ENCODE measurements at places on chromosomes 12 and 14.

DNA sequence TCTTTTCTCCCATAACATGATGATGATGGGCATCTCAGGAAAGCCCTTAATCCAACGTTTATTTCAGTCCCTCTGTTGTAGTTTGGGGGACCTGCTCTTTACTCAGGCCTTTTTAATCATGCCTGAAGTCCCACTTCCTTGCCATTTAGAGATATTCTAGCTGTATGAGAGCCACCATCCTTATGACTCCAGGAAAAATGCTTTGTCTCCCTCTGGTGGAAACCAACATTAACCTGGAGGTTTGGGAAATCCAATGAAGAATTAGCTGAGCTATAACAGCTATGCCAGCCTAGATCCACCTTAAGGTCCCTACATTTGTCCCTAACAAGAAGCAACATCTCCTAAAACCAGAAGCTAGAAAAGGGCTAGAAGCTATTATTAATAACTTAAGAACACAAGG, 1399.1 kb downstream of the LRFN5 start:
- no peak for DNase-seq

DNA sequence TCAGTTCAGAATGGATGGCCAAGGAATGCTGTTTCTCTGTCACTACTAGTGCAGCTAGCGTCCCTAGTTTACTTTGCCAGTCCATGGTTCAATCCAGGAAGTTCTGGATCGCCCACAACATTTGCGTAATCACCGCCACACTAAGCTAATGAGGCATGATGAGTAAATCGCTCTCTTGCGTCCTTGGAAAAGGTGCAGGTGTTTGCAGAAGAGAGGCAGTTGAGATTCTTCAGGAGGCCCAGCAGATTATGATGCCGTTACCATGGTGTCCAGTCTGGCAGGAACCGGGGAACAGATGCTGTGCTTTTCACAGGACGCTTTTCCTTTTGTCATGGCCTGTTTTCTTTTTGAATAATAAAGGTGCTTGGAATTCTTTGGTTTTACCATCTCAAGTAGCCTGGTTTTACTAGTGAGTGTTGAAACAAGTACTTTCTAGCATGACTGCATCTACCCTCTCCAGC, 9.0 kb downstream of the TPH2 start:
- DNase-seq: no peak

GRCh38 chr12:82174936-82175335, 183.3 kb downstream of the CCDC59 start:
- DNase-seq: no peak

DNA sequence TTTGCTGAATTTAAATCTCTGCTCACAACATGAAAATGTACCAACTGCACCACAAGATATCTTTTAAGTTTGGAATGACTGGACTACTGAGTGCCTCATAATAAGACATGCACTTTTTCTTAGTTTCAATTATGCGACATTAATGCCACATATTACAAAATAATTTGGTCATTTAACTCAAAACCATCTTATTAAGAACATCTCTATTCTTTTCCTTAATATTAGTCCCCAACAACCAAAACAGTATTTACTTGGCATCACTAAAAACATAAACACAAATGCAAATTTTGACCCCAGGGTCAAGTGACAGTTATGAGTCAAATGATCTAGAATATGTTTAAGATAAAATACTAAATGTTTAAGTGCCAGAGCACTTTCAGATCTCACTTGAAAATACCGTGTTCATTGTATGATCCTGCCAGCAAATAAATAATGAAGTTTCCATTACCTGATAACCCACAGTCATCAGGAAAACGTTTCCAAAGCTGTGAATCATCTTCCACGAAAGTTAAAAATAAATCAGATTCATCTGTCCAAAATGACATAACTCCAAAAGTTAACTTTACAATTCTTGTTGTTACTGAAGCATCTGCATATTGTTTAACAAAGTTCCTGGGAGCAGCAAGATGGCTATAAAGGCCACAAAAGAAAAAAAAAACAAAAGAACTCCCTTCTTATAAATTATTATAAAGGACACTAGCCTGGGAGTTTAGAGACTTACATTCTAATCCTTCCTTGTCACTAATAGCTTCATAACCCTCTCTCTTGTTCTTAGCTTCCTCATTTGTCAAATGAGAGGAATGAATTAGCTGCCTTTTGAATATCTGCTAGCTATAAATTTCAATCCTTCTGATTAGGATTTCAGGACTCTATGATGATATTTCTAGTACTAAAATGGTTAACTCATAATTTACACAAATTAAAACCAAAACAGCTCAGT, 30.5 kb upstream of the AP4S1 start:
- peak; percentile 31 for DNase-seq

DNA sequence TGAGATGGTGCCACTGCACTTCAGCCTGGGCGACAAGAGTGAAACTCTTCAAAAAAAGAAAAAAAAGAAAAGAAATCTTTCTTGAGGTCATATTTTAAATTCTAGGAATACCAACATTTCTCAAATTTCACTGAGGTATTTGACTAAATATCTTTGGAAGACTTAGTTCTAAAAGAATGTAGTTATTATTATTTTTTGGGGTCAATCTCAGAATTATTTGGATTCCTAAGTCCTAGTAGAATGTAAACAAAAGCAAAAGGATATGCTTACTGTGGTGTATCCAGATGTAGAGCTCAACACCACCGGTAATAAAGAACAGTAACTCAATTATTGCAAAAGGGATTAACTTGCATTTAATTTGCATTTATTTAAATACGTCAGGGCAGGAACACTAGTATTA, 25.0 kb downstream of the PRICKLE1 start:
- peak; percentile 77 for DNase-seq

GRCh38 chr14:50001999-50002925, 109.4 kb downstream of the ARF6 start:
- DNase-seq: no peak

DNA sequence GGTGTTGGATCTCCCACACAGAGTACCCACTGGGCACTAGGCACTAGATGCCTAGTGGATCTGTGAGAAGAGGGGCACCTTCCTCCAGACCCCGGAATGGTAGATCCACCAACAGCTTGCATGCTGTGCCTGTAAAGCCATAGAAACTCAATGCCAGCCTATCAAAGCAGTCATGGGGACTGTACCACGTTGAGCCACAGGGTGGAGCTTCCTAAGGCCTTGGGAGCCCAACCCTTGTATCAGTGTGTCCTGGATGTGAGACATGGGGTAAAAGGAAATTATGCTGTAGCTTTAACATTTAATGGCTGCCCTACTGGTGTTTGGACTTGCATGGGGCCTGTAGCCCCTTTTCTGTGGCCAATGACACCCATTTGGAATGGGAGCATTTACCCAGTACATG, 1024.9 kb downstream of the TMEM121 start:
- no peak for DNase-seq

- peak; percentile 58 for DNase-seq
Measured at GRCh38 chr12:2259369-2259768, 206.6 kb downstream of the CACNA1C start.

GRCh38 chr12:38465020-38465419, 148.4 kb downstream of the ALG10B start:
- no peak for DNase-seq

DNA sequence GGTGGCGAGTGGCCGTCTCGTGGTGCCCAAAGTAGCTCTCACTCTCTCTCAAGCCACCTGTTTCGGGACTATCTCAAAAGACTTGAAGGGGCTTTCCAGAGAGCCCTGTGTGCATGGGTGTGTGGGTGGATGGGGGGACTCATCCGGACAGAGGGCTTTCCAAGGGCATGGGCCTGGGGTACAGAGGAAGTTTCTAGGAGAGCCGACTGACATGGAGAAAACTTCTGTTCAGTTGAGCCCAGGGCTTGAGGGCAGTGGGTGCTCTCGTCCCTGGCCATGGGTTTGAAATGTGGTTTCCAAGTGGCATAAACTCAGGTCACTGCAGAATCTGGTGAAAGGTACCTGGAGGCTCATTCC, 47.4 kb upstream of the MEG3 start:
- DNase-seq: no peak

DNA sequence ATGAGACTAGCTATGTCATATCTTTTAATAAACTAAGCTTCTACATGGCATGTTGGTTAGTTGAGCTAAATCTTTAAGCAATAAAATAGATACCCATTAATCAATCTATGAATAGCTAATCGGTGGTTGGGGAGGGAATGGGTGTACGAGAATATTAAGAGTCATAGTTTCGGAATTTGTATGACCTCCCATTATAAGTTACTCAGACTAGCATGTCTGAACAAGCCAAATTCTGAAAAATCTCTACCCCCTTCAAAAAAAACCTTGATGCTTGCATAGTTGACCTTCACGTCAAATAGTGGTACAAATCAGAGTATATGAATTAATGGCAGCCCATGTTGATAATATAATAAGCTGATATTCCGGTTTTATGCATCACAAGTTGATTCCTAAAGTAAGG, 60.0 kb downstream of the PLEKHG7 start:
- DNase-seq: no peak

DNA sequence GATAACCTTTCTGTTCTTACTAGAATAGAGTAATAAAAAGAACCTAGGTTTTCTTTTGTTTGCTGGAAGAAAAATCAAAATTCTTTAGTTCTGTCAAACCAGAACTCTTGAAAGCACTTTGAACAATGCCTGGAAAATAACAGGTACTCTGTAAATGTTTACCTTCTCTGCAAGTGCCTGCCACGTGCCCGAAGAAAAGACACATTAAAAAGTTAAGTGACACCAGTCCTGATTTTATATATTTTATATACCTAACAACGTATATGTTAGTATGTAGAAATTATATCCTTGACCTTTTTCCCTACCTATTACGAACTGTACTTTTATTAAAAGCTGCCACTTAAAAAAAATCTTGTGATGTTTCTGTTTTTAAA, 976 bp downstream of the THAP2 start:
- DNase-seq: no peak

DNA sequence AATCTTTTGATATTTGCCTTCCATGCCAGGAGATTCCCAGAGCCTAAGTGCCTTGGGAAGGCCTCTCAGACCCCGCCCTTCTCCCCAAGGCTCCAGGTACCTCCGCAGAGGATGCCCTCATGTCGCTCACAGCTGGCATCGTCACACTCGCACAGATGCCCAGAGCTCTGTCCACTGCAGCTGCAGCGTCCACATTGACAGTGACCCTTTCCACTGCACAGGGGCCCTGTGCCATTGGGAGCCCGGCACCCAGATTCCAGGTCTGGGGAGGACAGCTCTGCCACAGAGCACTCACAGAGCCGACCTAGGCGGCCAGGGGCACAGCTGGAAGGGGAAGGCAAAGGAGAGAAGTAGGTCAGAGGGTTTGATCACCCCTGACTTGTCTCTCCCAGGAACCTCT, 12.3 kb upstream of the CSAD start:
- no peak for DNase-seq

DNA sequence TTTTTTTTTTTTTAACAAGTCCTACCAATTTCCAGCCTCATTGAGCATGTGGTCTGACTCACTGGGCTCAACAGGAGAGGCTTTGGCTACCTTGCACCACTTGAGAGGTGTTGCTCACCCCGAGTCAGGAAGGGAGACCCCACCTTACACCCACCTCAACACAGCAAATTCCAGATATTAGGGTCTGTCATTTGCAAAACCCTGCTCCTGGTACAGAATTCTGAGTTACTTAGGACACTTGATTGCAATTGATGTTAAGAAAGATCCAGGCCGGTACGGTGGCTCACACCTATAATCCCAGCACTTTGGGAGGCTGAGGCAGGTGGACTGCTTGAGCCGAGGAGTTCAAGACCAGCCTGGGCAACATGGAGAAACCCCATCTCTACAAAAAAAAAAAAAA, 14.1 kb downstream of the DGLUCY start:
- no peak for DNase-seq

DNA sequence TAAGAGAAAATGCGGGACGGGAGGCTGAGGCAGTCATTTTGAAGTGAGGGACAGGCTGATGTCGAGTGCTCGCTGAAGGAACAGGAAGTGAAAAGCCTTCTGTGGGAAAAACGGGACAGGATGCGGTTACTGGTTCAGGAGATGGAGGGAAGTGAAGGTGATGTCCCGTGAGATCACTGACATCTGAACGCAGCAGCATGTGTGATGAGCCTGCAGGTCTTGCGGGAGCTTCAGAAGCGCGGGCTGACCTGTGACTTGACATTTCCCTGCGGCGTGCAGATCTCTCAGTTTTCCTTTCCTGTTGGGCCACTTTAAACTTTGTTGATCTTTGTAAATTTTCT, 77.8 kb downstream of the DDX51 start:
- no peak for DNase-seq

DNA sequence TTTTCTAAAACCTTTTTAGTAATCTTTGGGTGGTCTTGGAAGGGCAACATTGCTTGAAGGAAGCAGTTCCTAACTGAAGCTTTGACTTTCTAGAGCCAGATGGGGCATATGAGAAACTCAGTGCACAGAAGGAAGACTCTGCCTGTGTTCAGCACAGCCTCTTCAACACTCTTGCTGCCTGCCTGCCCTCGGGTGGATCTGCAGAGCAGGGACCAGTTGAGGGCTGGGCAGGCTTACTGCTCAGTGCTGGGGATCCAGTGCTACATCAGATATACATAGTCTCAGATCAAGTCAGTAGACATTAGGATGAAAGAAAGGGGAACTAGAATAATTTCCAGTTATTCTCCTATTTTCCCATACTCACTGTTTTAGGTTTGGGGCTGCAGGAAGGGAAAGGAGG, 29.5 kb upstream of the TMX1 start:
- DNase-seq: no peak

GRCh38 chr12:1926251-1926657, 7.8 kb upstream of the CACNA2D4 start:
- no peak for DNase-seq

DNA sequence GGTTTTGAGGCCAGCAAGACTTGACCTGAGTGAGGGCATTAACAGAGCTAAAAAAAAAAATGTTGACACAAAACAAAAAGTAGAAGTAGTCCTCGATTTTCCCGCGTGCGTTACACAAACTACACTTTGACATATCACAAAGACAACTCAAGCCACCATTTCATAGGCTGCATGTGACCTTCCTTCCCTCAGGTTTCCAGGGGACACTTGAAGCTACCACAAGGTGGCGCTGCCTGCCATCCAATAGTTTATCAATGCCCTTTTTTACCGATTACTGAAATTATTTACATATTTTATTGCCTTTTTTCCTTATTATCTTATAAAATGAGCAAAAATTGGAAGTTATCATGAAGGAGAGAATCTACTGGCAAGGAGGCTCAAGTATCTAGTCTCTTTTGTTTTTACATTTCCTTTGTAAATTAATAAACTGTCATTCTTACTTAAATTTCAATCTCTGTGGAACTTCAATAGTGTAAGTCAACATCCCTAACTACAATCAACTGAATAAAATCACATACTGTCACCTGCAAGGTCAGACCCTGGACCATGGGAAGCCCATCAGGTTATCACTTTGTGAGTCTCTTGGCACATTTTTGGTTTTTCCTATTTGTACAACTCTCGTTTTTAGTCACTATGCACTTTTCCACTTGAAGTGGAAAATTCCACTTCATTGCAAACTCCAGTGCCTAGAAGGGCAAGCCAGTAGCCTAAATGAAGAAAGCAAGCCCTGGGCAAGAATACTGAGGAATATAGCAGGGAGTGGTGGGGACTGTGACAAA, 84.6 kb upstream of the CPSF6 start:
- peak; percentile 36 for DNase-seq

- no peak for DNase-seq
Measured at GRCh38 chr14:100141098-100141497, 18.3 kb downstream of the DEGS2 start.

Data from fibroblast of skin of abdomen (primary cell).